ENCODE measurements at places on chromosomes 4 and X.

- no peak for DNase-seq
Measured at GRCh38 chr4:167222099-167222498, 12.2 kb downstream of the SPOCK3 start.

DNA sequence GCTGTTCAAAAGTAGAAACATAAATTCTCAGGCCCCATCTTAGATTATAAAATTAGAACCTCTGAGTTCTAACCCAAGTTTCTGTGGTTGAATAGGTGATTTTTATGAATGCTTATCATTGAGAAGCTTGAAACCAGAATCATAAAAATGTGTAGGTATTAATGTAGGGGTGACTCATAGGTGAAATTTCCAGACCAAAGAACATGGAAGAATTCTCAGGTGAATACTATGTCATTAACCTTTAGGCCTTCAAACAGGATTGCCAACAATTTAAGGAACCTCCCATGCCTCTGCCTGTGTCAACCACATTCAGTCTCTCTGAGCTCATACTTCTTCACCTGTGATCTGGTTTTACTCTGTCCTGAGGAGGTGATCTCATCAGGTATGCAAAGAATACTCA lies 177.8 kb downstream of the NPFFR2 start:
- DNase-seq, result no peak

GRCh38 chr4:112296949-112297880 lies at the start of gene ALPK1:
ALPK1 (plus strand) TSS chr4:112297369.
- DNase-seq, result peak; percentile 8

DNA sequence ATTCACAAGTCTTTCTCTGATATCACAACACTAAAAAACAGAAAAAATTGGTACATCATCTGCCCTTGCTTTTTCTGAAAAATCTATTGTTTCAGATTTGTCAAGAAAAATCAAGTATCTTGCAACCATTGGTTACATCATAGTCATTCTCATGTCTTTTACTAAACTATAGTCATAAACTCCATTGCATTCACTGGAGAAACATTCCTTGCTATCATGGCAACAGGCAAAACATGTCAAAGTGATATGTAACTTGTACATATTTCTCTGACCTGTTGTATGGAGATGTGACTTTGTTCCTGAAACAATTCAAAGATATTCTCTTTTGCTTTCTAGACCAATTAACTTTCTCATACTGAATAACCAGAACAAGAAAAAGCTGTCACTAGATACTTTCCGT lies 121.9 kb upstream of the ANK2 start:
- no peak for DNase-seq

DNA sequence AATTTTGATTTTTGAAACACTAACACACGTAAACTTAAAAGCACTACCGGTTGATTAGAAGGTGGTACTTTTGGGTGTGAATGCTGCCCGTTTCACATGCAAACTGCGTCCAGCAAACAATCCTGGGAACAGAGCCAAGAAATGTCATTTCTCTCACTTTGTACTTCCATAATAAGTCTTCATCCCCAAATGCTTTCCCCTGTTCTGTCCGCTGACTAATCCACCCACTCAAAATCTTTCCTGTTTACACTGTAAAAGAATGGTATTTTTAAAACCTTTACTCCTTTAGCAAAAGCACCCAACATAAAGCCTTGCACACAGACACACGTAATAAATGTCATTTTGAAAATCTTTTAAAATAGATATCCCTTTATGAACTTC lies 39.1 kb upstream of the PDLIM5 start:
- no peak for DNase-seq

DNA sequence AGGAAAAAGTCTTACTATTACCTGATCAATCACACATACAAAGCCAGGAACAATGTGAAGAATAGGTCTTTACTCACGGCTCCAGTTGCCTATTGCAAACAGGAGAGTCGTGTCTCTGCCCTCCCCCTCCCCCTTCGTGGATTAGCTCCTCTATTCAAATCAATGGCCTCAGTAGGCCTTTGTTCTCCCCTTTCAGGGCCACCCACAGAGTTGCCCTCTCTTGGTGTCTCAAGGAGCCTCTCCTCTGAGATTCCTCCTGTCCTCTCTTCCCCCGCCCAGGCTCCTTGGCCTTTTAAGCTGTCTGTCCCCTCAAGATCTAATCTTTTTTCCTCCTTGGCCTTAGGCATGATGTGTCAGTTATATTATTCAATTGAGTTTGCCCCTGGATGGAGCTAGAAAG lies 107.2 kb upstream of the NALF2 start:
- no peak for DNase-seq

DNA sequence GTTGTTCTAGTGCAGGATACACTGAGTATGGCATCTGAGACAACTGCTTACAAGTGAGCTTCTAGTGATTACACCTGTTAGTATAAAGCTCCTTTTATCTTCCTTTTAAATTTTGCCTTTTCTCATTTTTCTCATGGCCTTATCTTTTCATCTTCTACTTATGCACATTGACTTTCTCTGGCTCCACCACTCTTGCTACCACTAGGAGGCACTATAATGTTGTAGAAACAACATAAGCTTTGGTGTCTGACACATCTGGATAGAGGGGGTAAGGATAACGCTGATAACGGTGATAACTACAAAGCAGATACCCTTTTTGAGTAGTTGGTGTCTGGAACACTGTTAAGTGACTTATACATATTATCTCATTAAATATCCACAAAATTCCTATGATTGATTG lies 187.4 kb upstream of the TEX13C start:
- no peak for DNase-seq

DNA sequence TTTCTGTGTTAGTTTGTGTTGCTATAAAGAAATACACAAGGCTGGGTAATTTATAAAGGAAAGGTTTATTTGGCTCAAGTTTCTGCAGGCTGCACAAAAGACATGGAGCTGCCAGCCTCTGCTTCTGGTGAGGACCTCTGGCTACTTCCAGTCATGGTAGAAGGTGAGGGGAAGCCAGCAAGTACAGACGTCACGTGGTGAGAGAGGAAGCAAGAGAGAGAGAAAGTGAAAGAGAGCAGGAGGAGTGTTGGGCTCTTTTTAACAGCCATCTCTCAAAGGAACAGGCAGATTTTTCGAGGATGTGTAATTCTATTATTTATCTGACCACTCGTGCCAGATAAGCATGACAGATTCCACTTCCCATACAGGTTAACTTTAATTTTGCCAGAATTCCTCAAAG lies 1199.1 kb downstream of the ADGRL3 start:
- no peak for DNase-seq

DNA sequence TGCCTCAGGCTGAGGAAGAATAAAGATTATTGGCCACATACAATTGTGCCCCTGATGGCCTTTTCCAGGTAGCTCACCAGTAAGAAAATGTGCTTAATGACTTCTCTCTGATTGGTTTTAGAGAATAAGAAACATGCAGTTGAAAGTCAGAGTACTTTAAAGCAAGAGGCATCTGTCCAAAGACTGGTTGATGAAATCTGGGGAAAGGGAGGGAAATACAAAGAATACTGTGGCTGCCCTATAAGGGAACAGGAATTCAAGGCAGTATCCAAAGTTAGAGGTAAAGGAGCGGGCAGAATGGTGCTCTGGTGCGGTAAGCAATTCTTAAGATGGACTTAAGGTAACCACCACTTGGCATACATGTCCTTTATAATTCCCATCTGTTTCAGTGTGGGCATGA lies 11.4 kb downstream of the PBDC1 start:
- no peak for DNase-seq

GRCh38 chrX:98065151-98065550 lies 1181.4 kb downstream of the RPA4 start:
- DNase-seq, result no peak

- no peak for DNase-seq
Measured at GRCh38 chrX:41733939-41734338, 10.0 kb downstream of the GPR82 start.

DNA sequence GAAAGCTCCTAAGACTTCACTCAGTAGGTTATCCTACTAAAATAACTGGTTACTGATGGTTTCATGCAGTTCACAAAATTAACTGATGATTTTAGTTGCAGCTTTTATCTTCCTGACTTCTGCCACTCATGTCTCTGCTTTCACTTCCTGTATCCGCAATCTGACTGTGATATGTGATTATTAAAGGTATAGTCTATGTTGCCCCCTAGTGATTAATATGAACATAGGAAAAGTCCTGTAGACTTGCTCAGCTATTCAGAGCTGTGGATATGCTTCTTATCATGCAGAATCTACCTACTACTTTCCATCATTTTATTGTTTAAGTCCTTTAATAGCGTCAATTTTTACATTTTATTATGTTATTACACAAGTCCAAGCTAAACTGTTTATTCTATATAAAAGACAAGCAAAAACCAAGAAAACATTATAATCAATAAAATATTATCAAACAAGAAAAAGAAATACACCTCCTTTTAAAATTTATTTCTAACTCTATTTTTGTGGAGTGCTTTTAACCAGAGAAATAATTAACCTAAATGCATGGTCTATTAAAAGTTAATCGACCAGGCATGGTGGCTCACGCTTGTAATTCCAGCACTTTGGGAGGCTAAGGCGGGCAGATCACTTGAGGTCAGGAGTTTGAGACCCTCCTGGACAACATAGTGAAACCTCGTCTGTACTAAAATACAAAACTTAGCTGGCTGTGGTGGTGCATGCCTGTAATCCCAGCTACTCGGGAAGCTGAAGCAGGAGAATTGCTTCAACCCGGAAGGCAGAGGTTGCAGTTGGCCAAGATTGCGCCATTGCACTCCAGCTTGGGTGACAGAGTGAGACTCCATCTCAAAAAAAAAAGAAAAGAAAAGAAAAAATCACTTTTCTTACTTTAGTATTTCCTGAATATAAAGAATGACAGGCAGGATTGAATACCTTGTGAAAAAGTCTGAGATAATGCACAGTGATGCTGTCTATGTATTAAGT lies 40.4 kb upstream of the TLR2 start:
- DNase-seq, result peak; percentile 1

- no peak for DNase-seq
Measured at GRCh38 chr4:118743867-118744266, 58.7 kb downstream of the METTL14 start.

GRCh38 chr4:123110147-123110546 lies 187.8 kb upstream of the NUDT6 start:
- DNase-seq, result no peak

DNA sequence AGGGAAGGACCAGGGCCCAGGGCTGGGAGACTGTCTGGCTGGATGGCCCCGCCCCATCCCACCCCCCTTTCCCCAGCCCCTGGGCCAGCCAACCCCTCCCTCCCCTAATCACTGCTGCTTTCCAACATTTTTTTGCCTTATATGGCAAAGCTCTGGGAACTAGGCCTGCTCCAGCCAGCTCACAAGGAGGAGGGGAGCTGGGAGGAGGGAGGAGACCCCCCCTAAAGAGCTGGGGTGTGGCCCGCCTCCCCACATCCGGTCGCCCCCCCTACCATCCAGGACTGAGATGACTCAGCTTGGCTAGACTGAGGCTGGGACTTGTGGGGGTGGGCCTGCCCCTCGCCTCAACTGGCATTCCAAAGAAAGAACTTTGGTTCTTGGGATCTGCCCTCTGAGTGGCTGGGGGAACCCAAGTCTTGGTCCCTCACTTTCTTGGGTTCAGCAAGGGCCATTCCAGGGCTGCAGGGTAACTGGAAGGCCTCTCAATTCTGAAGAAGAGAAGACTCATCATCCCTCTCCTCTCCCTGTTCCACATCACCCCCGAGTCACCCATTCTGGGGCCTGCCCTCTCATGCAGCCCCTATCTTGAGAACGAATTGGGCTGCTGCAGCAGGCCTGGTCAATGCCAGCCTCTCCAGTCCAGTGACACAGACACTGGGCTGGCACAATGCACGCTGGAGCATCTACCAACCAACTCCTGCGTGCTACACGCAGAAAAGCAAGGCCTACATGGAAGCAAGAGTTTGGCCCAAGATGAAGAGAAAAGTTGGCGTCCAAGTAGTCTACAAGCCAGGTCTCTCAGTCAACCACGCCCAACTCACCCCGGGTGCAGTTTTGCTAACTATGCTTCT lies 4.8 kb downstream of the FLNA start:
- no peak for DNase-seq

GRCh38 chrX:19334945-19335626 lies 8.6 kb upstream of the PDHA1 start:
- DNase-seq, result no peak

DNA sequence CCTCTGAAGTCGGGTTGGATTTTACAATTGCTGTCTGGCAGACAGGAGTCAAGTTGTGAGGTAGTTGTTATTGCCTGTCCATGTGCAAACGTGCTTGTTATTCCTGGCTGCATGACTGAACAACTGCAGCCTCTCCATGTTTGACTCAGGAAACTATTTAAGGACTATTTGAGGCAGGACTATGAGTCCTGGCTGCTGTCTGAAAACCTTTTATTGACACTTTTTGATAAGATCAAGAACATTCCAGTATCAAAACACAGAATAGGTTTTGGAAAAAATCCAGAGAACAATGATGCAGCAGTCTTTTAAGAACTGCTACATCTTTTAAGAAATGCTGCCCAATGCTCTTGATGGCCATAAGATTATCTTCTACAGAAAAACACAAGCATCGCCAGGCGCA lies 10.0 kb upstream of the SPRY1 start:
- DNase-seq, result no peak

- no peak for DNase-seq
Measured at GRCh38 chr4:143721317-143721716, 20.8 kb upstream of the FREM3 start.

DNA sequence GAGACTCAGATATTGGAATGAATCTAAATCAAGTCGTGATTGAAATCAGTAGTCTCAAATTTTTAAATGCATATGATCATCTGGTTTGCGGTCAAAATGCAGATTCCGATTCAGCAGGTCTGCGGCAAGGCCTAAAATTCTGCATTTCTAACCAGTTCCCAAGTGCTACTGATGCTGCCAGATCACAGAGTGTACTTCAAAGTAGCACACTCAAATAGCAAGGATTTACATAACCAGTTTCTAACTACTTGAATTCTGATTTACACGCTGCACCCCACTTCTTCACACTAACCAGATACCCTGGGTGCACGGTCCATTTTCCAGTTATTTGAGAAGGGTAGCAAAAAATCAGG lies 752 bp downstream of the MBTPS2 start:
- DNase-seq, result no peak

DNA sequence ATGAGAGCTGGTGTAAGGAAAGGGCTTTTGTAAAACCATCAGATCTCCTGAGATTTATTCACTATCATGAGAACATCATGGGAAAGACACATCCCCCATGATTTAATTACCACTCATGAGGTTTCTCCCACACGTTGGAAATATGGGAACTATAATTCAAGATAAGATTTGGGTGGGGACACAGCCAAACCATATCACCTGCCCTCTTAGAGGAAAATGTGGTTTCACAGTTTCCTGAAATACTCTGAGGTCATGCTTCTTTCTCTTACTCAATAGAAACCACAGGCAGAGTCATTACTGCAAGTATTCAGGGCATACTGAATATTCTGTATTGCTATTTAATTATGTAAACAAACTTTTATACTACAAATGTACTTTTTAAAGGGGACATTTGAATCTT lies 1453.3 kb downstream of the PCDH18 start:
- no peak for DNase-seq

GRCh38 chr4:186726426-186727168 lies 2.9 kb upstream of the FAT1 start:
- peak; percentile 7 for DNase-seq

DNA sequence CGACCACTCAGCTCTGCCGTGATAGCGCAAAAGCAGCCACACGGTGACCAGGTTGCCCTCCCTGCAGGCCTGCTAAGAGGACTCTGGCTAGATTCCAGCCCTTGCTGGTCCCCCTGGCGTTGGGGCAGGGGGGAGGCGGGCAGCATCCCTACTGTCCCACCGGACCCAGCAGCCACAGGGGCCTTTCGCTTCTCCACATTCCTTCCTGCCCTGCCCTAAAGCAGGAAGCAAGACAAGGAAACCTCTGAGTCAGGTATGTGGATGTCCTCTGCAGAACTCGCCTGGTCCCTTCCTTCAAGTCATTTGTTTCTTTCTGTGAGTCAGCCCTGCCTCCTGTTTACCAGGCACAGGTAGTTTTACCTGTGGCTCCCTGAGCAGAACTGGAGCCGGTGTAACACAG lies 60.2 kb upstream of the CLDN34 start:
- no peak for DNase-seq

All from NCI-H774 (cell line).